Mesendoderm (in vitro differentiated cells): ENCODE measurements at places on chromosomes 11 and 22.

- no peak overlapping the region for H3K27ac ChIP-seq
- no peaks in the 10 kb centered on the region for H3K27me3 ChIP-seq
- no peaks in the 10 kb centered on the region for H3K36me3 ChIP-seq
- DNase-seq, result no peak
- H3K4me3 ChIP-seq, result no peak overlapping the region
- H3K4me1 ChIP-seq, result peaks cover 2% of the 10 kb centered on the region
Measured at GRCh38 chr11:13043912-13044628, 35.0 kb downstream of the RASSF10 start.

- no peak overlapping the region for H3K27ac ChIP-seq
- H3K36me3 ChIP-seq, result no peaks in the 10 kb centered on the region
- no peaks in the 10 kb centered on the region for H3K27me3 ChIP-seq
- no peak for DNase-seq
- no peak overlapping the region for H3K4me3 ChIP-seq
- no peaks in the 10 kb centered on the region for H3K4me1 ChIP-seq
Measured at GRCh38 chr11:45165386-45165785, 18.9 kb downstream of the PRDM11 start.

GRCh38 chr11:35605706-35606105 is 12.6 kb upstream of the FJX1 start:
- H3K36me3 ChIP-seq, result no peaks in the 10 kb centered on the region
- H3K27me3 ChIP-seq, result no peaks in the 10 kb centered on the region
- no peak for DNase-seq
- H3K4me3 ChIP-seq, result no peak overlapping the region
- H3K4me1 ChIP-seq, result no peaks in the 10 kb centered on the region

DNA sequence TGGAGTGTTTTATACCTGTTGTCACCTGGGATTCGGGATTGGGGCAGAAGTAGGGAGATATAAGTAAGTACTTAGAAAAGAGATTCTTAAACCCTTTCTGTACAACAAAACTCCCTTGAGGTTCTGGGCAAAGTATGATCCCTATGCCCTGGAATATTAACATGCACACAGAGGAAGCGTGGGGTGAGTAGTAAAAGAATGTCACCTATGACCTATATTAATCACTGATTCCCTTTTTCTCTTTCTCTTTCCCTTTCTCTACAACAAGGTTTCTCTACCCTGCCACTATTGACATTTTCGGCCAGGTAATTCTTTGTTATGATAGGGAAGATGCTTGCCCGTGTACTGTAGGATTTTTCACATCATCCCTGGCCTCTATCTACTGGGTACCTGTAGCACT is 209.7 kb upstream of the PLET1 start:
- no peak overlapping the region for H3K4me3 ChIP-seq
- no peak overlapping the region for H3K27ac ChIP-seq
- H3K4me1 ChIP-seq, result no peaks in the 10 kb centered on the region
- no peaks in the 10 kb centered on the region for H3K36me3 ChIP-seq
- peaks cover 5% of the 10 kb centered on the region for H3K27me3 ChIP-seq

DNA sequence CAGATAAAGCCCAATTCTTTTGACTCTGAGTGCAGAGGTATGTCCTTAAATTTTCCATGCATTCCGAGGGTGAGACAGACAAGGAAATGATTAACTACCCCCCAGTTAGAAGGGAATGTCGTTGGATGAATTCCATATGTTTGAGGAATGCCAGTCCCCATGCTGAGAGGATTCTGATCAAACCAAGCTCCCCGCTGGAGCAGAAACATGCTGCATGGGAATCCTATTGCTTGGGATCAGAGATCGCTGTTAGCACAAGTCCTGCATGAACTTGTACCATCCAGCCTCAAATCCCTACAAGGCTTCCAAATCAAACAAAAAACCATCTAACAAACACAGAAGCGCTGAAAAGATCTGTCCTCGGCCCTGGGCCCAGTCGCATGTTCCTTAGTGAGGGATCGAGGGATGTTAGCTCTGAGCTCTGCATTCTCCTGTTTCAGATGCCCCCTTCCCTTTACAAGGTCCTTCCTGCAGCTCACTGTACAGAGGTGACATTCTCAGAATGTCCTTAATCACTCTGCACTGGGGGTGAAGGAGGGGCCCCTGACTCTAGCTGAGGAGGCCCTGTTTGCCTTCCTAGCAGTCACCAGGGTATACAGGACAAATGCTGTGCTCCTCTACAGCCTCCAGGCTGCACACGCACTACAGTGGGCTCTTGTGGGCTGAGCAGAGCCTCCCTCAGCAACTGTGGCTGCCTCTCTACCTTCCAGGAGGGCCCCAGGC is 353.4 kb downstream of the TENM4 start:
- no peaks in the 10 kb centered on the region for H3K27me3 ChIP-seq
- peak; percentile 98 for DNase-seq
- H3K4me1 ChIP-seq, result peaks cover 24% of the 10 kb centered on the region
- H3K4me3 ChIP-seq, result no peak overlapping the region
- peak overlapping the region; percentile 91 for H3K27ac ChIP-seq
- H3K36me3 ChIP-seq, result no peaks in the 10 kb centered on the region

DNA sequence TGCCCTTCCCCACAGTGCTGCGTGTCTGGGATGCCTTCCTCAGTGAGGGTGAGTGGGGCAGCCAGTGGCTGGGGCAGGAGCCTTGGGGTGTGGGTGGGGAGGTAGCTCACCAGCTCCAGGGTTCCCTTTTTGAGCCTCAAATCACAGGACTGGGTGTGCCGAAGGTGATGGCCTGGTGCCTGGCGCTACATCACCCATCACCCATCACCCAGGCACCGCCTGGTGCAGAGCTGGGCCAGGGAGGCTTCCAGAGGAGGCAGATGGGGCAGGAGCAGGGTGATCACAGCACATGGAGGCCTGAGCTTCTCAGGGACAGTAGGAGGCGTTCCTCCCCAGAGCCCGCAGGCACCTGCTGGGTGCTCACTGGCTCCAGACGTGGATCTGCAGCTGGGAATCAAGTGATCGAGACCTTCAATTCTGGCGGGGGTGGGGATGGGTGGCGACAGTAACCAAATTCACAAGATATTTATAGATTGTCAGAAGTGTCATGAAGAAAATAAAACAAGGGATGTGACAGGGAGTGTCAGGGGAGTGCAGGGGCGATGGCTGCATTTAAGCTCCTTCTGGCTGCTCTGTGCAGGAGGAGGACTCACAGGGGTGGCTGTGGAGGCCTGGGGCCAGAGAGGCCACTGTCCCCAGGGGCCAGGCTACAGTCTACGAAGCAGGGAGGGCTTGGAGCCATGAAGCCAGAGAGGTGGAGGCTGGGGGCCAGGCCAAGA is 3.2 kb downstream of the TBC1D10C start:
- no peak for DNase-seq
- H3K27ac ChIP-seq, result no peak overlapping the region
- no peak overlapping the region for H3K4me3 ChIP-seq

GRCh38 chr11:120339394-120339890 is 3.2 kb downstream of the ARHGEF12 start:
- DNase-seq, result peak; percentile 40
- H3K27me3 ChIP-seq, result no peaks in the 10 kb centered on the region
- no peak overlapping the region for H3K27ac ChIP-seq
- H3K4me3 ChIP-seq, result no peak overlapping the region

DNA sequence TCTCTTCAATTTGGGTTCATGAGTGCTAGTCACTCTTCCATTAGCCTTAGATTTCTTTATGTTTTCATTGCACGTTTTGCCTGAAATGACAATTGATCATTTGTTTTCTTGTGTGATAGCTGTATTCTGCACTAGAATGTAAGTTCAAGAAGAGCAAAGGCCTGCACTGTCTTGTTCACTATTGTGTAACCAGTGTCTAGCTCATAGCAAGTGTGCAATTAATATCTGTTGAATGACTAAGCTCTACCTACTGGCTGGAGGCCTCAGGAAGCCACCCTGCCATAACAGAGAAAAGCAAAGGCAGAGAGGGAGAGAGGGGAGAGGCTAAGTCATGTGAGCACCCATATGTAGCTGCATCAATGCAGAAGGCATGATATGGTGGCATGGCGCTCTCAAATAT is 292.8 kb upstream of the SYN3 start:
- H3K4me3 ChIP-seq, result no peak overlapping the region
- H3K36me3 ChIP-seq, result no peaks in the 10 kb centered on the region
- H3K4me1 ChIP-seq, result no peaks in the 10 kb centered on the region
- H3K27me3 ChIP-seq, result no peaks in the 10 kb centered on the region
- H3K27ac ChIP-seq, result no peak overlapping the region
- DNase-seq, result no peak

GRCh38 chr11:103295704-103296103 is 186.5 kb downstream of the DYNC2H1 start:
- H3K27me3 ChIP-seq, result no peaks in the 10 kb centered on the region
- H3K36me3 ChIP-seq, result peaks cover 2% of the 10 kb centered on the region
- H3K4me3 ChIP-seq, result no peak overlapping the region
- no peaks in the 10 kb centered on the region for H3K4me1 ChIP-seq
- no peak overlapping the region for H3K27ac ChIP-seq
- DNase-seq, result peak; percentile 51

DNA sequence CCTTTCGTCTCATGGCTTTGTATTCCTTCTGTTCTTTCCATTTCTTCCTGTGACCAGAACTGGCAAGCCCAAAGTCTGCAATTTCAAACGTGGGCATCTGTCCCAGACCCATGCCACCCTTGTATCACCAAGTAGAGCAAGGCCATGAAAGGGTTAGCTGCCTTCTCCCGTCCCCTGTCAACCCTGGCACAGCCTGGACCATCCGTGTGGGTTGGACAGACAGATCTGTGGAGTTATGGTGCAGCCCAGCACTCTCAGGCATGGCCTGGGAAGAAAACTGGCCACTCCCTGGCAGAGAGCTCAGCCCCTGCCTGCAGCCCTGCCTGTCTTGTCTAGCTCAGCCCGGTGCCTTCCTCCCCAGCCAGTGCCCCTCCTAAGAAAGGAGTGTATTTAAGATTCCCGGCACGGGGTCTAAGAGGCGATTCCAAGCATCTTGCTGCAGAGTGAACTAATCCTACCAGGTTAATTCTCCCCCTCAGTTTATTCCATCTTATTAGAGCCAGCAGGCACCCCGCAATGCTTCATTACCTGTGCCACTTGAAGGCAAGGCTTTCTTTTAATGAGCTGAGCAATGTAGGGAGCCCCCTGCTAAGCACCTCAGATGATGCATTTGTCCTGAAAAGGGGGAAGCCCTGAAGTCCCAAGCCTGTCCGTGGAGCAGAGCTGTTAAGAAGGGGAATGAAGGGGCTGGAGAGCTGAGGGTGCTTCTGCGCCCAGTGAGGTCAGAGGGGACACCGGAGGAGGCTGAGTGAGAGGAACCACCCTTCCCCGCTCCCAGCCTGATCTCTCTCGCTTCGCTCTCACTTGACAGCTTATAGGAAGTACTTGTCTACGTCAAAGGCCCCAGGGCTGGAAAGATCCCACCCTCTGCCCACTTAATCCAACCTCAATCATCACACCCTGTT is 130.6 kb downstream of the SPATA19 start:
- no peak overlapping the region for H3K4me3 ChIP-seq
- no peaks in the 10 kb centered on the region for H3K27me3 ChIP-seq
- H3K36me3 ChIP-seq, result no peaks in the 10 kb centered on the region
- H3K4me1 ChIP-seq, result peaks cover 27% of the 10 kb centered on the region
- DNase-seq, result no peak

DNA sequence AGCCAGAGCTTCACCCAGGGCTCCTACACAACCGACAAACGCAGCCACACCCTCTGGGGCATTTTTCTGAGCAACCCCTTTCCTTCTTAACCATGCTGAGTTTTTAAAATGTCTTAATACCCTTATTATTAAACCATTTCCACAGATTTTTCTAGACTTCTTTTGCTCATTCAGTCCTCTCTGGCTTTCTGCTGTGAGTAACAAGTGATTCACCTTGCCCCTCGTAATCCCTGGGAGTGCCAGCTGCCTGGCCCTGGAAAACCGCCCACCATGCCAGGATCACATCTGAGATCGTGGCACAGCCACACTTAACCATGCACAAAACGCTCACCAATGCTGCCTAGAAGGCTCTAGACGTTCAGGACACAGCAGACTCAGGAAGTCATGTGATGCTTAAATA is 25.4 kb downstream of the YPEL1 start:
- no peak for DNase-seq
- H3K36me3 ChIP-seq, result no peaks in the 10 kb centered on the region
- no peak overlapping the region for H3K4me3 ChIP-seq
- H3K27me3 ChIP-seq, result no peaks in the 10 kb centered on the region

DNA sequence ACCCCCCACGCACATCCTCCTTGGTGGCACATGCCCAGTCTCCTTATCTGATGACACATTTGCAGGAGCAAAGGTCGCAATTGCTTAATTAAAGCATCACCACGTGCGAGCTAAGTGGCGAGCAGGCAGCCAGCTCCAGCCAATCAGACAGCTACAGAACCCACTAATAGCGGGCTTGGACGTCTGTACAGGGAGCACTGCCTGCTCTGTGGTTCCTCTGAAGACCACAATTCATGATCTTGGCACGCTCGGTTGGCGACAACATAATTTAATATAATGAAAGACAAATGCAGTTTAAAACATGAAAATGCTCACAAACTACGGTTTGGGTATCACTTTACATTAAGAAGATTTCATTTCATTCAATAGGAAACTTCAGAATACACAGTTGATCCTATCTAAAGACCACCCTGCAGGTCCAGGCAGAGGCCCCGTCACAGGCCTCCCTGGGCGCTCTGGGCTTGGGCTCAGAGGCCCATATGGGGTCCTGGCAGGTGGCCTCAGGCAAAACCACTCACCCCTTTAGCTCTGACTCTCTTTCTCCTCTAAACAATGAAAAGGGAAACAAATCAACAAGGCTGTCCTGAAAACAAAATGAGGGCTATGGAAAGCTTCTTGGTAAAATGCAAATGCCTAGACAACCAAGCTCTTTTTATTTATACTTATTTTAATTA is 10.4 kb downstream of the PACSIN2 start:
- no peak overlapping the region for H3K4me3 ChIP-seq
- H3K36me3 ChIP-seq, result no peaks in the 10 kb centered on the region
- no peaks in the 10 kb centered on the region for H3K27me3 ChIP-seq
- no peak overlapping the region for H3K27ac ChIP-seq
- no peak for DNase-seq
- H3K4me1 ChIP-seq, result peaks cover 17% of the 10 kb centered on the region

- no peak for DNase-seq
- H3K4me3 ChIP-seq, result no peak overlapping the region
- peaks cover 3% of the 10 kb centered on the region for H3K4me1 ChIP-seq
Measured at GRCh38 chr11:30908272-30908671, 322.1 kb upstream of the MPPED2 start.

DNA sequence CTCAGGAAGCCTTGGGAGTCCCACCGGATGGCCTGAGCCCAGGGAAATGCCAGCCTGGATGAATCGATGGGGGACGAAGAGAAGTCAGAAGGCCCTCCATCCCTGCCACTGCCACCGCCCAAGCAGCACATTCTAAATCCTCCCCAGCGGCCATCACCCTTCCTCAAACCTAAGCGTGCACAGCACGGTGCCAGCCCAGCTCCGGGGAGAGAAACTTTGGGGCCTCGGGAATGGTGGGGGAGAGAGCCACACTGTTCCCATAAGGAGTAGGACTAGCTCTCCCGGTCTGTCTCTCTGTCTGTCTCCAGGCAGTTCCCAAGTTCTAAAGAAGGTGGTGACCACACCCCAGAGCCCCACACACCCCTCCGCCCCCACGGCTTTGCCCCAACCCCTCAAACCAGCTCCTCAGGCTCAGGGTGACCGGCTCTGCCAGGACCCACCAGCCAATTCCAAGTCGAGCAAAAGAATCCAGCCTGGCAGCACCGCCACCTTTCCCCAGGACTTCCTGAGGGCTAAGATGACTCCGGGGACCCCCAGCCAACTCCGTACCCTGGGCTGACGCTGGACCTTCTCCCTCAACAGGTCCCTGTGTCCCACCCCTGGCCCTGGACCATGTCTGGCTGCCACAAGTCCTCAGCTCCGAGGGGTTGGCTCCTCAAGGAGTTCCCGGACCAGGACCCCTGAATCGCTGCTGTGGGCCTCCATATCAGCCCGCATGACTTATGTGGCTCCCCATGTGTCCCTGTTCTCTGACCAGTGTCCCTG is 2.7 kb downstream of the AHNAK start:
- H3K36me3 ChIP-seq, result no peaks in the 10 kb centered on the region
- H3K27me3 ChIP-seq, result no peaks in the 10 kb centered on the region
- peak overlapping the region; percentile 74 for H3K4me3 ChIP-seq
- peaks cover 10% of the 10 kb centered on the region for H3K4me1 ChIP-seq
- H3K27ac ChIP-seq, result peak overlapping the region; percentile 17
